ENCODE measurements at places on chromosomes 2 and 18.

DNA sequence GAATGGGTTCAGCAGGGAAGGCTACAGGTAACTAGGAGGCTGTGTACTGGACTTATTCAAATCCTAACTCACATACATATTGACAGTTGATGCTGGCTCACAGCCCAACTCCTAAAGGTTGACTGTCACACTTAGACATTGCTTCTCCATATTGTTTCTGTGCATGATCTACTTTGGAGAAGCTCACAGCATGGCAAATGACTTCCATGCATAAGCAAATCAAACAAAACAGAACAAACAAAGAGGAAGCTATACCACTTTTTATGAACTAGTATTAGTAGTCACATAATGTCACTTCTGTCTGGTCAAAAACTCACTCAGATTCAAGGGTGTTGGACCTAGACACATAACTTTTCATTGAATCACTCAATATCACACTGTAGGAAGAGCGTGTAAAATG, 43.8 kb upstream of the CDH19 start:
- no peak for DNase-seq

- no peak for DNase-seq
Observed at GRCh38 chr18:73893880-73894279, 253.8 kb downstream of the FBXO15 start.

DNA sequence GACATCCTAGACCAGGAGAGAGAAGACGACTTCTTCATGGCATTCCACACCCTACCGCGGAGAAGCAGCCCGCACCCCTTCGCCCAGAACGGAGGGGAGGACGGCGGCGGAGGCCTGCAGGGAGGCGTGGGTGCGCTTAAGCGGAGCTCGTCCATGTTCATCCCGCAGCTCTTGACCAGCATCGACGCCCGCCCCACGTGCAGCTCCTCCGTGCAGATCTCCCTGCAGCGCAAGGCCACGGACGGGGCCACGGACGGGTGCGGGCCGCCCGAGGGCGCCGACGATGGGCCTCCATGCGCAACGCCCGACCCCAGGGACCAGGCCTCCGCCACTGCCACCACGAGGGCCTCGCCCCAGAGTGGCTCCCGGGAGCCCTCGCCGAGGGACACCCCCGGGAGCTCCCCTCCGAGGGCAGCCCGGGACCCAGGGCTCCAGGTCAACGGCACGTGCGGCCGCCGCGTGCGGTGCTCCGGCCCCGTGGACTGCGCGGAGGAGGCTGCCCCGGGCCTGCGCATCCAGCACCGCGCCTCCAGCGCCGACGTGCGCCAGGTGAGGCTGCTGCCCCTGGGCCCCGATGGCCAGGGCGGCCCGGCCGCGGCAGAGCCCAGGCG, 211.8 kb downstream of the NEDD4L start:
- no peak for DNase-seq

DNA sequence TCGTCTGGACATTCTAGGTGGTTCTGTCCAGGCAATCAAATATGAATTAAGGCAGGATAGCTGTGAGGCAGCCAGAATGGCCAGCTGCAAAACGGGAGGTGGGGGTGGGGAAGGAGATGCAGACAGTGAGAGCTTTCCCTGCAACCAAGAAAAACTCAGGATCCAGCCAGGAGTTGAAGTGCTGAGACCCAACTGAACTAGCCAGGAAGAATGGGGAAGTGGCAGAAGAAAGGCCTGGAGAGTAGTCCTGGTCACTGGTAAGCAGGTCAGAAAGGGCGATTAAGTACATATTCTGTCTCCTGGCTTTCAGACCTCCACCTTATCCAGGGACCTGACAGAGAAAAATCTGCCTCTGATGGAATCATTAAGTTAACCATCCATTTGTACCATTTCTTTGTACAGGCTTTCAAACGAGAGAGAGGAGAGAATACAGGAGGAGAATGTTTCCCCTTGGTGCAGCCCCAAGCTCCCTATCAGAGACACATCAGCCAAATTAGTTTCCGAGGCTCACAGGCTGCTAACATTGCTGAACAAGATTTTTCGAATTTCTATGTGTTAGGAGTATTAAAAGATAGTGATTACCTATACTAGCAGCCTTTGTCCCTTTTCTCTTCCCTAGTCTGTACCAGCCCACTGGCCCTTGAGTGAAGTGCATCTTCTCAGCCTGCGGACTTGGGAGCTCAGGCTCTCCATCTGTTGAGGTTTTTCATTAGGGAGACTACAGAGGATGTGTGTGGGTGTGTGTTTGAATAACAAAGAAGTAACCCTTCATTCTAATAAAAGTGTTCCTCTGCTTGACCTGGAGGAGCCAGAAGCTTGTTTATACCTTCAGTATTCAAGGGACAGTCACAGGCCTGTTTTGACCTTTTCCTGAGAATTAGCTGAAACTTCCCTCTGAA, 12.5 kb upstream of the HOXD1 start:
- DNase-seq = no peak

GRCh38 chr18:57630754-57631595, 9.3 kb upstream of the NARS1 start:
- no peak for DNase-seq

- no peak for DNase-seq
Observed at GRCh38 chr2:9637330-9637729, 6.5 kb upstream of the YWHAQ start.

DNA sequence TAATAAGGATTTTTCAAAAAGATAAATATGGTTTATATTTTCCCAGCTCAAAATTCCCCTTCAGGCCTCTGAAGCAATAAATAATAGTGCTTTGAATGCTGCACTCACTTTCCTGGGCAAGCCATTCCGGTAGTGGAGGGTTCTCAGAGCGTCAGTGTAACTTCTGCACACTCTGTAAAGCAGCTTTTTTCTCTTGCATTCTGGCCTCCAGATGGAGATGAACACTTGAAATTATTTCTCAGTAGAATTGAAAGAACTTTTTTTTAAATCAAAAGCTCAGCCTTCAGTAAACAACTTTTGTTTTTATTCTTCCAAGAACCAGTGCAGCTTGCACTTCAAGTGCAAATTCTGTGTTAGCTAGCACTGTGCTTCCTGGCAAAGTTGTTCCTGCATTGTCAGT, 281.1 kb upstream of the RAB12 start:
- DNase-seq = no peak

GRCh38 chr2:176985871-176986270, 226.7 kb upstream of the HNRNPA3 start:
- DNase-seq = no peak

DNA sequence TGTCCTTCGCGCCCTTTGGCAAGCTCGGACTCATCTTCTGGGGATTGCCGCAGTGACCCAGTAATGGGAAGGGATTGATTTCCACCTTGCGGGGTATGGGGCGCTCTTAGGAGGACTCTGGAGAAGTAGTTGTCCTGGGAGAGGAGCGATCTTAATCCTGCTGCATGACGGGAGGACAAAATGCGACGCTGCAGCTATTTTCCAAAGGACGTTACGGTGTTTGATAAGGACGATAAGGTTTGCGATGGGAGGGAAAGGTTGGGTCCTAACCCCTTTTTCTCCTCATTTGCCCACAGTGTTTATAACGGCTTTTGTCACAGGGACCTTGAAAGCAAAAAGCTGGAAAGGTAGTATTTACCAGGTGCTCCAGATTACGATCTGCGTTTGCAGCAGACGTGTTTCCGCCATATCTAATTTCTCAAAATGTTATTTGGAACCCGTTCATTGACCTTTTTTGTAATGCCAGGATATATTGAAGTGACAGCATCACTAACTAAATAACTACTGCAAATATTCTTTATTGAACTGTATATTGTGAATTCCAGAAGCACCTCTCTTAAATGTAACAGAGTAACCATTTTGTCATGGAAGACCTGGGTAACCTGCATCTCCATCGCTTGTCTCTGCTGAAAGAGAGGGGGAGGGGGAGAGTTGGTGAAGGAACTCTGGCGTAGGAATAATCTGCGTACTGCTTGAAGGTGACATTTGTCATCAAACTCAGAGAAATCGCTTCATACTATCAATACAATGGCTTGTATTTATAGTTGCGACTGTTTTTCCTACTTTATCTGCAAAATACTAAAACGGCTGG, 590 bp downstream of the MDH1 start:
- no peak for DNase-seq

DNA sequence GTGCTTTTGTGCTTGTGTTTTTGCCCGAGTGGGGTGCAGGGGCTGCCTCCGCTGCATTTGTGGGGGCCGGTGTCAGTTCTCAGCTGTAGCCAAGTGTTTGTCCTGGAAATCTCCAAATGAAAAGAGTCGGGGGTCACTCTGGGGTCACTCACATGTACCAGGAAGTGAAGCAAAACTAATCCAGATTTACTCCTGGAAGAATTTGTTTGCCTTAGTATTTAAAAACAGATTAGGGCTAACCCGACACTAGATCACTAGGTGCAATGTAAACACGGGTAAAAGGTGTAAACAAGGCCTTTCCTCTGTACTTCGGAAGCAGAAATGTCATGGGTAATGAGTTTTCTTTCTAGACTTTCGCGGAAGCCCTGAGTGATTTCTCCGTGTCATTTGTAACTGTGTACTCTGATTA, 50.3 kb downstream of the GBX2 start:
- no peak for DNase-seq

- DNase-seq = no peak
Observed at GRCh38 chr2:107927034-107927534, 59.2 kb upstream of the SLC5A7 start.

GRCh38 chr2:237540823-237541222, 25.6 kb upstream of the PRLH start:
- no peak for DNase-seq

- no peak for DNase-seq
Observed at GRCh38 chr2:95232232-95232631, 24.9 kb downstream of the ZNF892 start.

- DNase-seq = no peak
Observed at GRCh38 chr2:209977386-209978239, 24.8 kb upstream of the RPE start.

- DNase-seq = no peak
Observed at GRCh38 chr2:36789181-36789804, 92.8 kb downstream of the VIT start.

DNA sequence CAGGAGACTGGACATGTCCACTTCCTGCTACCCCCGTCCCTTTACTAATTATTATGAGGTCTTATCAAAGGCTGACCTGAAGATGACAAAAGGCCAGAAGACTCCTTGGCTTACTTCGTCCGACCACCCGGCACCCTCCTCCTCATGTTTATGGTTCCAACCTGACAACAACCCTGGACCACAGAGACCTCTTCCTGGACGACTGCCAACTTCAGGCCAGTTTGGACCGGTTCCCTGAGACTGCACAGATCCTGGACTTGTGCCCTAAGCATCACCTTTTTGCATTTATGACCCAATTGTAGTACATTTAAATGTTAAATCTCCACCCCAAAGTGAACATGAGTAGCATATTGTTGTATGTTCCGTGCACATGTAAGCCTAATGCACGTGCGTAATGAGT, 5.8 kb downstream of the DRC1 start:
- no peak for DNase-seq

GRCh38 chr2:198203336-198204069, 399.1 kb downstream of the PLCL1 start:
- DNase-seq = no peak

DNA sequence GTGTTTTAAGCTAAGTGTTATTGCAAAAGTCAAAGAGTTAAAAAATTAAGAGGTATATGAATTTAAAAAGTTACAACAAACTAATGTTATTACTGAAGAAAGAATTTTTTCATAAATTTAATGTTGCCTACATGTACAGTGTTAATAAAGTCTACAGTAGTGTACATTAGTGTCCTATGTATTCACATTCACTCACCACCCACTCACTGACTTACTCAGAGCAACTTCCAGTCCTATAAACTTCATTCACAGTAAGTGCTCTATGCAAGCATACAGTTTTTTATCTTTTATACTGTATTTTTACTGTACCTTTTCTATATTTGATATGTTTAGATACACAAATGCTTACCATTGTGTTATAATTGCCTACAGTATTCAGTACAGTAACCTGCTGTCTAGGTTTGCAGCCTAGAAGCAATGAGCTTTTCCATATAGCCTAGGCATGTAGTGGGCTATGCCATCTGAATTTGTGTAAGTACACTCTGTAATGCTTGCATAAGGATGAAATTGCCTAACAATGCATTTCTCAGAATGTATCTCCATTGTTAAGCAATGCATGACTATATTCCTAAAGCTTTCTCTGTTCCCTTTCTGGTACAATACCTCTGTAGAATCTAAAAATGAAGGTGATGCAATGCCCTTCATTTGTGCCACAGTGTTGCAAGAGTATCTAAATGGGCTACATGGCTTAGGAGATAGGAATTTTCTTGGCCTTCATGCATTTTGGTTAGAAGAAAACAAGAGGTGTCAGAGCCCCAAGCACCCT, 370.8 kb upstream of the NT5C1B start:
- DNase-seq = no peak

DNA sequence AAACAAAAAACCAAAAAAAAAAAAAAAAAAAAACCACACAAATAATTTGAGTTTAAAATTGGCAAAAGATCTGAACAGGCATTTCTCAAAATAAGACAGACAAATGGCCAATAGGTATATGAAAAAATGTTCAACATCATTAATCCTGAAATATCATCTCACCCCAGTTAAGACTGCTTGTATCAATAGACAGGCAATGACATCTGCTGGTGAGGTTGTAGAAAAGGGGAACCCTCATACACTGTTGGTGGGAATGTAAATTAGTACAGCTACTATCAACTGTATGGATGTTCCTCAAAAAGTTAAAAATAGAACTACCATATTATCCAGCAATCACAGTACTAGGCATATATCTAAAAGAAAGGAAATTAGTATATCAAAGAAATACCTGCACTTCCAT, 523.1 kb downstream of the XIRP2 start:
- DNase-seq = no peak

DNA sequence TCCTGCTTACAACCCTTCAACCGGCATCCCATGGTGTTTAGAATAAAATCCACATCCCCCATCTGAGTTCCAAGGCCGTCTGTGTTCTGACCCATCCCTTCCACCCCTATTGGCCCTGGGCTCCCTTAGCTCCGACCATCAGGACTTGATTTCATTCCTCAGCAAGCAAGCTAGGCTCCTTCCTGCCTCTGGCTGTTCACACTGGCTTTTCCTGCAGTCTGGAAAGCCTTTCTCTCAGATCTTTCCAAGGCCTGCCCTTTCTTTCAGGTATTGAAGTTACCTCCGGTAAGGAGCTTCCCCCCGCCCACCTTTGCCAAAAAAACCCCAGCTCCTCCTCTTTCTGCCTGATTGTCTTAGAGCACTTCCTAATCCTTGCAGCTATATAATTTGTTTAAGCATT, 86.8 kb downstream of the CLIP4 start:
- DNase-seq = no peak

All from stimulated activated CD8-positive, alpha-beta memory T cell treated with anti-CD3 and anti-CD28 coated beads, Interleukin-4, amount 100 ng/mL, for 4 hours (primary cell).